ENCODE measurements at places on chromosomes 6 and 20.

GRCh38 chr6:12403947-12404647 is 113.9 kb downstream of the EDN1 start:
- no peak for DNase-seq

- DNase-seq = no peak
Measured at GRCh38 chr6:134676307-134677281, 273.3 kb downstream of the ALDH8A1 start.

GRCh38 chr20:14707026-14707680 is 369.7 kb upstream of the FLRT3 start:
- DNase-seq = no peak

- DNase-seq = no peak
Measured at GRCh38 chr6:169558774-169559441, 142.9 kb downstream of the WDR27 start.

DNA sequence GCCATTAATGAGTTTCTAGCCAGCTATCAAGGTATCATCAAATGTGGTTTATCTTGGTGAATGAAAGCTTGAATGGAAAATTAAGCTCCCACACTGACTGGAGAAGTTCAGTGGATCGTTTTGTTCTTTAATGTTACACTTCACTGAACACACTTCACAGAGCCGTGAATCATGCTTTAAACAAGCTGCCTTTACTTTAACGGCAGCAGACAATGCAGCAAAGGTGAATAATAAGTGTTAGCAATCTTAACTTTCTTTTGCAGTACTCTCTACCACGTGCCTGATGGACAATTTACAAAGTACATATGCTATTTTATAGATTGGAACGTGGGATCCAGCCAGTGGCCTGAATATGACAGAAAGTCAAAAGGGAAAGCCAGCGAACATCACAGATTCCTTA is 424.5 kb downstream of the GRIK2 start:
- no peak for DNase-seq

GRCh38 chr20:4244700-4245485 is 229.5 kb upstream of the RNF24 start:
- no peak for DNase-seq

- DNase-seq = no peak
Measured at GRCh38 chr6:122734529-122735395, 44.8 kb upstream of the FABP7 start.

DNA sequence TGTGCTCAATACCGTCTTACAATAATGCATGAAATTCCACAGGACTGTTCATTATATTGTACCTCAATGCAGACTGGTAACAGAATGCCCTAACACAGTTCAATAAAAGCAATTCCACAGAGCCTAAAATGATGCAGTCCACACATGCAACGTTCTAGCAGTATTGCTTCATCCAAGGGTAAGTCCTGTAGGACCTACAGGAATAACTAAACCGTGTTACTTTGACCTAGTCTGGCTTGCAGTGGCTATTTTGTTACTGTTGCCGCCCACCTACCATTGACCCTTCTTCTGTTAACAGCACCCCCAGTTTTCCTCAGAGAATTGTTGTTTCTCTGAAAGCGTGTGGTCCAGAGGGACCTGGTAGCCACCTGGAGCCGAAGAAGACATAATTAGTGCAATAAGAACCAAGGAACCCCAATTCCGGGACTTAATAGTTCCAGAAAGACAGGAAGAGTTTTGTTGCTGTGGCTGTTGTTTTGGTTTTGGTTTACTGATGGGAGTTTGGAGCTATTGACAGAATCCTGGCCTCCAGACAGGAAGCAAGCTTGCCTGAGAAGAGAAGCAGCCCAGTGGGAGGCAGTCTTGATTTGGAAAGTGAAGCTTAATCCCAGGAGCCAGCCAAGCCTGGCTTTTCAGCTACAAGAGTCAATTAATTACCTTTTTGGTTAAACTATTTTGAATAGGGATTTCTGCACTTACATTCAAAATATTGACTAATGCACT is 91.3 kb downstream of the FRK start:
- no peak for DNase-seq

DNA sequence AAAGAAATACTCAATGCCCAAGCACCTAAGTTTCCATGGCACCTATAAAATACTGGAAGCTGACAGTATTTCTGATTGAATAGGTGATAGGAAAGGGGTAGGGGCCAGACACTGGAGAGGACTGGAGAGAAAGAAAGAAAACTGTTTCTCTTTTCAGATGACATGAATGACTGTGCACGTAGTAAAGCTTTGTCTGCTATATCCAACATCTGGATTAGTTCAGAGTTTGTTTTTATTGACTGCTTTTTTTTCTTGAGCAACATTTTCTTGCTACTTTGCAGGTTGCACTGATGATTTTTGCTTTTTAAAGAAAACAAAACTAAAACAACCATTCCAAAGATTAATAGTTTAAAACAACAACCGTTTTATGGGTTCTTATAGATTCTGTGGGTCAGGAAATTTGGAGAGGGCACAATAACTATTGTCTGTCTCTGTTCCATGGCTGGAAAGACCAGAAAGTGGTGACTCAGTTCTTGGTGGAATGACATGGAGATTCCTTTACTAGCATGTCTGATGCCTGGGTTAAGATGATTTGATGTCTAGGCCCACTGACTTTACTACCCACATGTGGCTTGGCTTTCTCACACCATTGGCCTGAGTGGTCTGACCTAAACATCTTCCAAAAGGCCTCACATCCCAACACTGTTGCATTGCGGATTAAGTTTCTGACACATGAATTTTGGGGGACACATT is 12.2 kb upstream of the LRP11 start:
- DNase-seq = no peak

DNA sequence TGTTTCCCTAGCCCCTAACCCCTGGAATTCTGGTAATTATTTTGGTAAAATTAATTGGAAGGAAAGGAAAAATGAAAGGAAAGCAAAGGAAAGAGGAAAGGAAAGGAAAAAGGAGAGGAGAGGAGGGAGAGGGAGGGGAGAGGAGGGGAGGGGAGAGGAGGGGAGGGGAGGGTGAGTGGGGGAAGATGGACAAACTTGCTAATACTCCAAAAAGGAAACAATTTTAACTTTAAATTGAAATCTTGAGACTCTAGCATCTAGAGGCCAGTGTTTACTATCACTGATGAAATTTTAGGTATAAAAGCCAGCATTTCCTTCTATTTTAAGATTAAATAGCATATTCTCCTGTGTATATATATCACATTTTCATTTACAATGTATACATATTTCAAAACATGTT is 156.5 kb downstream of the COL12A1 start:
- no peak for DNase-seq

- DNase-seq = no peak
Measured at GRCh38 chr6:111699123-111699522, 93.4 kb upstream of the TRAF3IP2 start.

DNA sequence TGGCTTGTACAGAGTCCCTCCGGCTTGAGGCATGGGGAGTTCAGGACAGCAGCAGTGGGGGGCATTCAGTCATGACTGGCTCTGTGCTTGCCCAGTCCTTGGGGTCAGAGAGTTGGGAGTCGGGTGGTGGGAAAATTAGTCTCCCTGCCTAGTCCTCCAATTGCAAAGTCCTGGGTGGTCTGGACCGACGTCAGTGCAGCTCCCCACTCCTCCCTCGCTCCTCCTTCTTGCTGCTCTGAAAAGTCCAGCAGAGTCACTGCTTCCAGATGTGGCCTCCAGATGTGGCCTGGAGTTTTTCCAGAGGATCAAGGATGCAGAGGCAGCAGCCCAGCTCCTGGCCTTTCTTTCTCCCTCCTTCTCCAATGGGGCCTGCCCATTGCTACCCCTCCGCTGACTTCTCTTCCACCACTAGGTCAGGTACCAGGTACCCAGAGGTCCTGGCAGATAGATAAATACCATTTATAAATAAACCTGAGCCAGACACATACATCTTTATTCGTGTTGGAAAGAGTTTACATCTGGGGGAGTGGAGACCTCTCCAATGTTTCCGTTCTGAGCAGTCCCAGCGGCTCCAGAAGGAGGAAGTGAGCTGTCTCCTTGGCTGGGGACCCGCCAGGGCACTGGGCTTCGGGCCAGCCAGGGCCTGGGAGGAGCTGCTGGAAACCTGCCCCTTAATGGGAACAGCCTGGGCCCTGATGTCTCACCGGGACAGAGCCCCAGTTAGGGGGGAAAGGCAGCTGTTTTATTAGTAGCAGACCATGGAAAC is 49.0 kb upstream of the RNF24 start:
- DNase-seq = no peak

- DNase-seq = no peak
Measured at GRCh38 chr6:101279410-101279809, 114.1 kb upstream of the GRIK2 start.

DNA sequence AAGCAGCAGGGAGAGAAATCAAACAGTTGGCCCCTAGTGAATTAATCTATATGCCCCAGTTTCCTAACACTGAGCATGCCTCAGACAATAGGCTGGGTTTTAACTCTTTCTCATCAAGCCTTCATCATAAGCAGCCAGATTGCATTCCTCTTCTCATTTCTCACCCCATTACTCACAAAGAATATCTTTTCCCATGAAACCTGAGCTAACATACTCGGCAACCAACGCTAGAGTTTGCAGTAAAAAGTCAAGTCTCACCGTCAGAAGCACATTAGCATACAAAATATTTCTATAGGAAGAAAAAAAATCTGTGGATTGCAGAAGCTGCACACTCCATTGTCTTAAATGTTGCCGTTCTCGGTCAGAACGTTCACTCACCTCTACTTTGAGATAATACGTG is 429.9 kb upstream of the ARID1B start:
- no peak for DNase-seq

- no peak for DNase-seq
Measured at GRCh38 chr6:8193541-8193940, 91.2 kb upstream of the EEF1E1 start.

GRCh38 chr6:92723390-92723931 is 695.9 kb downstream of the EPHA7 start:
- peak; percentile 5 for DNase-seq

- no peak for DNase-seq
Measured at GRCh38 chr6:35219683-35220326, 6.0 kb downstream of the SCUBE3 start.

- DNase-seq = no peak
Measured at GRCh38 chr6:158819977-158820622, 932 bp upstream of the EZR start.

Data from D341Med (cell line).